Activated naive CD8-positive, alpha-beta T cell treated with anti-CD3 and anti-CD28 coated beads for 36 hours (primary cell): ENCODE measurements at places on chromosomes 11 and 22. TPM values are rescaled to one million over a fixed set of nuclear protein-coding genes. Genes with fewer than 3 reads are reported as not detected.

Gene MRGPRX4
- not detected for total RNA-seq

Gene PDE3B
- total RNA-seq, result 46.5 TPM

Gene GLYAT
- not detected for total RNA-seq

Gene WNT11
- not detected for total RNA-seq

Gene TMEM191C
- total RNA-seq, result 1.3 TPM

Gene PIK3C2A
- 28.5 TPM for total RNA-seq

Gene FOLH1
- total RNA-seq, result not detected

Gene UBQLNL
- total RNA-seq, result 0.19 TPM

Gene MUC5B
- not detected for total RNA-seq

Gene C11orf24
- total RNA-seq, result 44.6 TPM

Gene APOA4
- total RNA-seq, result not detected

Gene CASP5
- not detected for total RNA-seq

Gene MS4A6A
- total RNA-seq, result not detected

Gene KLHL35
- total RNA-seq, result 0.21 TPM

Gene CYTH4
- total RNA-seq, result 16.6 TPM

Gene NLRP14
- not detected for total RNA-seq

Gene MYBPC3
- total RNA-seq, result not detected

Gene CDC42EP2
- total RNA-seq, result 0.54 TPM

Gene RBMXL2
- not detected for total RNA-seq

Gene WDR74
- 141 TPM for total RNA-seq

Gene OR5B21
- total RNA-seq, result not detected

Gene MYOD1
- not detected for total RNA-seq

Gene POTEH
- total RNA-seq, result not detected

Gene PCNX3
- 42.6 TPM for total RNA-seq

Gene TBX10
- not detected for total RNA-seq

Gene RFPL1
- not detected for total RNA-seq

Gene GP1BB
- total RNA-seq, result not detected

Gene IRAG1
- total RNA-seq, result not detected

Gene OR10D3
- not detected for total RNA-seq

Gene NAALADL1
- 10.3 TPM for total RNA-seq

Gene MMP12
- not detected for total RNA-seq

Gene CALCA
- 0.28 TPM for total RNA-seq

Gene EHF
- not detected for total RNA-seq

Gene HBG1
- total RNA-seq, result not detected

Gene ARHGEF17
- not detected for total RNA-seq

Gene DLG2
- 1.9 TPM for total RNA-seq

Gene BARX2
- total RNA-seq, result not detected

Gene KRTAP5-10
- total RNA-seq, result not detected

Gene MRGPRF
- not detected for total RNA-seq

Gene PVALB
- total RNA-seq, result not detected

Gene DEFB131B
- not detected for total RNA-seq

Gene SPDYC
- not detected for total RNA-seq

Gene C11orf42
- not detected for total RNA-seq

Gene SHANK2
- not detected for total RNA-seq

Gene PRODH
- total RNA-seq, result not detected

Gene TOLLIP
- 32.8 TPM for total RNA-seq

Gene KCNC1
- not detected for total RNA-seq

Gene SLC22A9
- not detected for total RNA-seq

Gene DBX1
- not detected for total RNA-seq

Gene PNPLA3
- total RNA-seq, result 0.39 TPM
